ENCODE measurements at places on chromosomes 3 and 15. TPM values are rescaled to one million over a fixed set of nuclear protein-coding genes. Genes with fewer than 3 reads are reported as not detected.

Gene KCTD6
- total RNA-seq: 28.2 TPM

Gene CYP1A2
- not detected for total RNA-seq

Gene TEX264
- total RNA-seq: 23.8 TPM

Gene PIF1
- 4.1 TPM for total RNA-seq

Gene MLF1
- 17.7 TPM for total RNA-seq

Gene SAMD7
- not detected for total RNA-seq

Gene ACAN
- 5.0 TPM for total RNA-seq
